Caki2 (cell line): ENCODE measurements at places on chromosomes 11 and 22. TPM values are rescaled to one million over a fixed set of nuclear protein-coding genes. Genes with fewer than 3 reads are reported as not detected.
A peak's percentile ranks its signal among the peaks of the same experiment; 100 is the strongest.

The ASPHD2 gene
- total RNA-seq: 2.3 and 3.1 TPM in 2 replicates

The TUB gene
- total RNA-seq: not detected in 2 replicates

The IGSF9B gene
- total RNA-seq: 0.07 TPM in 1 of 2 replicates, not detected in the other

The RAG1 gene
- 0.41 TPM in 1 of 2 replicates, not detected in the other for total RNA-seq

The CCDC89 gene
- total RNA-seq: 0.30 TPM in 1 of 2 replicates, not detected in the other

DNA sequence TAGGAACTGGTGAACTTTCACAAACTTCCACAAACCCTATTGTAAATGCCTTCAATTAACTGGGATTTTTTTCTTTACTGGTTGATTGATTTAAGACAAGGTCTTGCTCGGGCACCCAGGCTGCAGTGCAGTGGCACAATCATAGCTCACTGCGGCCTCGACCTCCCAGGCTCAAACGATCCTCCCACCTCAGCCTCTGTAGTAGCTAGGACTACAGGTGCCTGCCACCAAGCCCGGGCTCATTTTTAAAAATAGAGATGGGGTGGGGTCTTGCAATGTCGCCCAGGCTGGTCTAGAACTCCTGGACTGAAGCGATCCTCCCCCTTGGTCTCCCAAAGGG, 35.7 kb upstream of the POLA2 start:
- DNase-seq: no peak

GRCh38 chr22:41252365-41252764, 11.6 kb upstream of the CHADL start:
- DNase-seq: no peak

GRCh38 chr11:23727387-23727786, 769.5 kb upstream of the LUZP2 start:
- DNase-seq: no peak

GRCh38 chr22:20793748-20794649, 20.1 kb downstream of the SERPIND1 start:
- no peak for DNase-seq

DNA sequence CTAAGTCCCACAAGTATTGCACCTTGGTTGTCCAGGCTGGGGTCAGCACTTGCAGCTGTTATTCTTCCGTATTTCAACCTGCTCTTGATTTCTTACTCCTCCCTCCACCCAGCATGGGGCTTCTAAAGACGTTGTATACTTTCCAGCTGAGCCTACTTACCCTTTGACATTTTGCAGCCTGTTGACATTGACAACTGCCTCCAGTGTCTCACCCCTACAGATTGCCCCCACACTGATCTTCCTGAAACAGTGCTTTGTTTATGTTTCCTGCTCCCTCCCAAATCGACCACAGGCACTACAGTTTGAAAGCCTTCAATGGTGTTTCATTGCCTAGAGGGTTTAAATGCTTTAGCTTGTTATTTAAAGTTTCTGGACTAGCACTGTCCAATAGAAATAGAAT, 56.6 kb downstream of the FAM83F start:
- DNase-seq: no peak

DNA sequence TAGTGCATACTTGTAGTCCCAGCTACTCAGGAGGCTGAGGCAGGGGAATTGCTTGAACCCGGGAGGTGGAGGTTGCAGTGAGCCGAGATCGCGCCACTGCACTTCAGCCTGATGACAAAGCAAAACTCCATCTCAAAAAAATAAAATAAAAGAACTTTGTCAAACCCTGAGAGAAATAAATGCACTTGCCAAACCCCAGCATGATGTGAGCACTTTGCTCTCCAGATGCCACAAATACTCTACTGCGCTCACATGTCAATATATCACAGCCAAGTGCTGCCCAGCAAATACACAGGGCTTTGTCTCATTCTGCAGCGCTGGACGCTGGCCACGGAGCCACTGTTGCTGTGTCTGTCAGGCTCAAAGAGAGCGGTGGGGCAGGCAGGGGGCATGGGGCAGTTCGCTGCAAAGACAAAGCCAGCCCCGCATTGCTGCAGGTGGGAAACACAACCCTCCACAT, 45.1 kb downstream of the AHNAK start:
- no peak for DNase-seq

DNA sequence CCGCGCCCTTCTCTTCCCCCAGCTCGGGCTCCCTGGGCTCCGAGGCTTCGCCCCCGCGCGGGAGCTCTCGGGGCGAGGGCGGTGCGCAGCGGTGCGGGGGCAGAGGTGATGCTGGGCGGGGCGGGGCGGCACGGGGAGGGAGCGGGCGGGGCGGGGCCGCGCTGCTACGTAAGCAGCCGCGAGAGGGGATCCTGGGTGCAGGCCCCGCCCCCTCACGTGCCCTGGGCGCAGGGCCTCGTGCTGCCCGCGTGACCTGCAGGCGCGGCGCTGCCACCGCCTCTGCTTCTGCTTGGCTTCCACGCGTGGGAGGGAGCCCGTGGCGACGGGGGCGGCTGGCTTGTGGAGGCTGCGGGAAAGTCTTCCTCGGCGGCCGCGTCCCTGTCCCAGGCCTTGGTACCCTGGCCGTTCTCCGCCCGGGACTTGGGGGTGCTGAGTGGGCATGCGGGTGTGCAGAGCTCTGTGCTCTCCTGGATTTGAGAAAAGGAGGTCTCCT, 132.6 kb upstream of the HSD17B12 start:
- no peak for DNase-seq

DNA sequence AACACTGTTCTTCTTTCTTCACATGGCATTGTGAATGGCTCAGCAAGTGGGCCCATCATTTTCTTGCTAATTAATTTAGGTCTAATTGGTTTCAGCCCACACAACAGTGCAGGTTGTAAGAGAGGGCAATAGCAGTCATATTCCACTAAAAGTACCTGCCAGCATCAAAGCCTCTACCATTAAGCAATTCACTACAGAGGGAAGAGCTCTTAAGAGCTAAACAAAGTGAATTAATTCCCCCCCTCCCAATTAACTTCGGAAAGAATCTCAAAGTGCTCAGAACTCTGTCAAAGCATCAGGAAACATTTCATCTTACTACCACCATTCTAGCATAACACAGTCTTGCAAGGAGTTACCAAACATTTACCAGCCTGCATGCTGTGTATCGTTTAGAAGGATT, 133.9 kb upstream of the UBASH3B start:
- no peak for DNase-seq

DNA sequence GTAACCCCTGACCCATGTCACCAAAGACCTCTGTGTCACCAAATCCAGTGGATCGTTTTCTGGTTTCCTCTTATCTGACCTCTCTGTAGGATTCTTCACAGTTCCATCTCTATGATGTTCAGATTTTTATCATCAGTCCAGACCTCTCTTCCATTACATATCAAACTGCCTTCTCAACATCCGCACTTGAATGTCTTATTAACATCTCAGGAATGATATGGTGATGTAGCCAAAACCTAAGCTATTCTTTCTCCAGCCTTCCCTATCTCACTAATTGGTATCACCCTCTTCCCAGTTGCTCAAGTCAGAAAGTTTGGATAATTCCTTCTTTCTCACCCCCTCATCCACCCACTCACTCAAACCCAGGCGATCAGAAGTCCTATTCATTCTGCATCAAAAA, 13.4 kb downstream of the APLNR start:
- DNase-seq: no peak

DNA sequence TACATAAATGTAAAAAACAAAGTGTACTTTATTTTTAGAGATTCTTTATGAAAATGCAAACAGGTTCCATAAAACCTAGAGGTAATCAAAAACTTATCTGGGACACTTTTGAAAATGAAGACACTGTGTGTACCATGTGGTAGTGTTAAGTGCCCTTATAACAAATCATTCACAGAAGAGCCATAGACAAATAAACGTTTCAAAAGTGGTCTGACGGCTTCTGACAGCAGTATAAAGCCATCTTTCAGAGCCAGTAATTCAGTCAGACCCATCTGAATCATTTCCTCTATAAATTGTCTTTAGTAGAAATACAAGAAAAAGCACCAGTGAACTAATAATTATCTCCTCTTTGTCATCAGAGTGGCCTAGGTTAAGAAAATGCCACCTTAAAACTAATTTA, 100.0 kb downstream of the PAX6 start:
- no peak for DNase-seq

- no peak for DNase-seq
These were observed 7.9 kb downstream of the SFI1 start for GRCh38 chr22:31504282-31504681.

DNA sequence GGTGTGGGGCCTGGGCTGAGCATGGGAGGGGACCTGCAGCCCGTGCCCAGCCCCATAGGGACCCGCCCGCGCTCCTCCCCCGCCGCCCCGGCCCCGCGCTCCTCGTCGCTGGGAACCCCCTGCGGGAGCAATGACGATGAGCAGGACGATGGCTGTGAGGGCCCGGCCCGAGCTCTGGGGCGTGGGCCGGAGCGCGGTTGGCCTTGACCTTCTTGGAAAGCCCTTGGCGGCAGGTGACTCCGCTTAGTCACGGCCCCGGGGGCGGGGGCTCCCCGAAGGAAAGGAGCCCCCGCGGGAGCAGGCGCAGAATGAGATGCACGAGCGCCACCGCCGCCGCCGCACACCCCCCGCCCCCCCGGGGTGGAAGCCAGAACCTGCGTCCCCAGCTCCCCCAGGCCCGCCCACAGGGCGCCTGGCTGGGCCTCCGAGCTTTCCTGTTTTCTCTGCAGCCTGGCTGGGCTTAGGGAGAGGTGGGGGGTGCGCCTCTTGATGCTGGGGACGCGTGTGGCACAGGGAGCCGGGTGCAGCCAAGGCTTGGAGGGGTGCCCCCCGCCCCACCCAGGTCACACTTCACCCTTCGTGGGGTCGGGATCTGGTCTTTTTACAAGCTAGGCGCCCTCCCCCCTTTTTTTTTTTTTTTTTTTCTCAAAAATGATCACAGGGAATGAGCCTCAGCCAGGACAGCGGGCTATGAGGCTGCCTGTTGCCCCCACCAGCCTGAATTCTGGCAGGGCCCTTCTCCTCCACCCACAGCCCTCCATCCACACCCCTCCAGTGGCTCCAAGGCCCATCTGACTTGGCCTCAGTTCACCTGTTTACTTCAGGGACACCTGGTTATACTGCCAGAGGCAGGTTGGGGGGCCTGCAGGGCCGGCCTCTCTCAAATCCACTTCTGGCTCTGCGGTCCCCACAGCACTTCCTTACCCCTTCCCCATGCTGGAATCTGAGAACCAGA, 17.9 kb downstream of the CRELD2 start:
- DNase-seq: peak; percentile 95

GRCh38 chr11:86896441-86896841, 58.8 kb downstream of the FZD4 start:
- no peak for DNase-seq

DNA sequence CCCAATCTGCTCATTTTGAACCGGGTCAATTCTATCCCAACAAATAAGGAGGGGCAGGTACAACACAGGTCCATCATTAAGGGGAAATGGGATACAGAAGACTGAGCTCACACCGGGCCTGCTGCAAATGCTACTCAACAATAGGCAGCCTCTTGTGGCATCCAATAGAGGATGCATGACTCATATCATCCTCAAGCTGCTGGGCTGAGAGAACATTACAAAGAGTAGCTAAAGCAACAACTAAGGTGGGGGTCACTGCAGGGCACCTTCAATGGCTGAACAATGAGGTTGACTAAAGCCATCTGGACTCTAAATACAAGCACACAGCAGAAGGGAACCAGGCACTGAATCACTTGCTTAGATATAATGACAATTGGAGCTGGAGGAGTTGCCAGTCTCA, 130.1 kb upstream of the SYN3 start:
- no peak for DNase-seq

DNA sequence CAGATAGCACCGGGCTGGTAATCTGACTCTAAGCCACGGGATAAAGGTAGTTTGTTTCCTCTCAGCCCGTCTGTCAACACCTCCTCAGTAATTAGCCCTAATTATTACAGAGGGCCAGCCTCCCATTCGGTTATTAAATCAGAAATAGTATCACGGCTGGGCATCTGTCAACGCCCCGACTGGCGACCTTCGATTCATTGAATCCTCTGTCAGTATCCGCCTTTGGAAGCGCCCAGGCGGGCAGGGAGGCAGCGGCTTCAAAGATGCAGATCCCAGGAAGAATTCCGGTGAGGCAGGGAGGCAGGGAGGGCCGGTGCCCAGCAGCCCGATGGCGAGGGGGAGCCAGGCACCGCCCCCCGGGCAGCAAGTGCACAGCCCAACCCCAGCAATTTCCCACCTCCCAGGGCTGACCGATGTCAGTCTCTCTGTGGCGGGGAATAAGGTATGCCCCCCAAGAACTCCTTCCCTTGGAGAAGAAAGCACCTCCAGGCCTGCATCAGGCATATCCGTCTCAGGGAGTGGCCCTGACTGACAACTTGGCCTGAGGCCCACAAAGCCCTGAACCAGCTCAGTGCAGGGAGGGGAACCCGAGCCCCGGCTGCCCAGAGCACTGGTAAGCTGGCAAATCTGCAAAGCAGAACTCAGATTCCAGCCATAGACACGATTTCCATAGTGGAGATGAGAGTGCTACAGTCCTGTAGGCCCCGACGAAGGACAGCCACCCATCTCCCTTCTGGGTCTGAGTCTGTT, 11.4 kb downstream of the GNB1L start:
- no peak for DNase-seq

- DNase-seq: no peak
These were observed 1.5 kb downstream of the ZC3H7B start for GRCh38 chr22:41302811-41303210.

DNA sequence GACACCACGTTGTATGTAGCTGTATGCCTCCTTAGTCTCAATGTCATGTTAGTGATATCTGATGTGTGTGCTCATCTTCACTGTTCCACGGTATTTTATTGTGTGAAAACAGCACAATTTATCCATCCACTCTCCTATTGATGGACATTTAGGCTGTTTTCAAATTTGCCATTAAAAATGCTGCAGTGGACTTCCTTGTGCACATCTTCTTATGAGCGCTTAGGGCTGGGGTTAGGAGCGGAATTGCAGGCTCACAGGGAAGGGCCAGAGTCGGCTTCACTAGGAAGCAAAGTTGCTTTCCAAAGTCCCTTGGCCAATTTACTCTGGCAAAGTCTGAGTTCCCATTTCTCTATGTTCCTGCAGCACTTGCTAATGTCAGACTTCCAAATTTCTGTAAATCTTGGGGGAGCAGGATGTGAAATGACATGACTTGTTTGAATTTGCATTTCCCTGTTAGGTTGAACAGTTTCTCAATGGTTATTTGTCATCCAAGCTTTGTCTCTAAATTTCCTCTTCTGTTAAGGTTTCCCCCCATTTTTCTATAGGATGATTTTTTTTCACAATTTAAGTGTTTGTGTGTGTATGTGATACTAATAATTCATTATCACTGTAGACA, 75.4 kb downstream of the MYEOV start:
- no peak for DNase-seq

GRCh38 chr22:36332623-36333332, 55.0 kb downstream of the MYH9 start:
- DNase-seq: peak; percentile 79

- DNase-seq: peak; percentile 50
These were observed 35.8 kb upstream of the MYOD1 start for GRCh38 chr11:17683377-17684161.

DNA sequence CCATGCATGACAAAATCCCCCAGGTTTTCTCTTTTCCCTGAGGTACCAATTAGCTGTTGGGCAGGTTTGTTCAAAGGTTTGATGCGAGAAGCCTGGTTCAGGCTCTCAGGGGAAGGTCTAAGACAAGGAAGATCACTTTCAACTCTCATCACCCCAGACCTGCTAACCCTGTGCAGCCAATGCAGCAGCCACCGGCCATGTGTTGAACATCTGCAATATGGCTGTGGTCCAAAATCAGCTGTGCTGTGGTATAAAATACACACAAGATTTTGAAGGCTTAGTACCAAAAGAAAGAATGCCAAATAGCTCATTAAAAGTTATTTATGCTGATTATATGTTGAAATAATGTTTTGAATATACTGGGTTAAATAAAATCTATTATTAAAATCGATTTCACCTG, 58.5 kb downstream of the SMCO4 start:
- no peak for DNase-seq

GRCh38 chr11:35967042-35967441, 23.2 kb downstream of the LDLRAD3 start:
- no peak for DNase-seq
